ENCODE measurements at places on chromosomes 3 and 15.

- DNase-seq = peak; percentile 73
Observed at GRCh38 chr3:50192689-50193141, 1.3 kb downstream of the GNAT1 start.

GRCh38 chr3:34015204-34016142 lies 217.0 kb downstream of the PDCD6IP start:
- DNase-seq = no peak

- DNase-seq = peak; percentile 65
Observed at GRCh38 chr15:90184786-90185704, 16.1 kb upstream of the SEMA4B start.

GRCh38 chr3:43273416-43273815 lies 12.9 kb upstream of the SNRK start:
- DNase-seq = no peak

Data from suppressor macrophage treated with lipopolysaccharide for 4 hours (primary cell).